ENCODE measurements at places on chromosomes 12 and 14. TPM values are rescaled to one million over a fixed set of nuclear protein-coding genes. Genes with fewer than 3 reads are reported as not detected.

DNA sequence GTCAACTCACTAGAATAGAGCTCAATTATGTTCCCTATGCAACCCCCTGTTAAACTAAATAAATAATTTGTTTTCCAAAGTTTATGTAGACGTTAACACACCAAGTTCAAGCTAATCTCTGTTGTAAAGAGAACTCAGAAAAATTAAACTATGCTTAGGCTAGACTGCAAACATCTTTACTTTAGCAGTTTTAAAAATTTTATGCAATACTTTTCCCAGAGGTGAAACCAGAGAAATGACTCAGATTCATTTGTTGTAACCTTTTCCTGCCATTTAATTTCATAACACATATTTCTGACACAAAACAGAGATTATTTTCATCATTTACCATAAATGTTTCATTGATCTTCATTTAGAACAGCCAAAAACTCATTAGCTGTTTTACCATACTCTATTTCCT, 27.4 kb downstream of the ABCC9 start:
- DNase-seq, result no peak

- no peak for DNase-seq
Measured at GRCh38 chr14:59846595-59846994, 24.0 kb downstream of the RTN1 start.

- no peak for DNase-seq
Measured at GRCh38 chr12:122124370-122124769, 45.8 kb downstream of the MLXIP start.

- no peak for DNase-seq
Measured at GRCh38 chr12:73445658-73446324, 1091.8 kb upstream of the ATXN7L3B start.

GRCh38 chr12:90460681-90461080, 494.3 kb downstream of the CCER1 start:
- DNase-seq, result no peak

- no peak for DNase-seq
Measured at GRCh38 chr12:132582582-132583410, 27.6 kb downstream of the LRCOL1 start.

- peak; percentile 66 for DNase-seq
Measured at GRCh38 chr12:12194206-12194605, 72.6 kb downstream of the LRP6 start.

GRCh38 chr14:94975366-94975765, 182.0 kb downstream of the DICER1 start:
- no peak for DNase-seq

GRCh38 chr12:113292091-113292490, 42.8 kb downstream of the SLC8B1 start:
- DNase-seq, result no peak

KRT72 gene
- not detected for total RNA-seq

CYP27B1 gene
- total RNA-seq, result 3.2 TPM

DHRS2 gene
- 11.9 TPM for total RNA-seq

PLA2G1B gene
- not detected for total RNA-seq

BMP4 gene
- total RNA-seq, result 45.1 TPM

HIGD1C gene
- not detected for total RNA-seq

ABCC9 gene
- not detected for total RNA-seq

All from M059J (cell line).